CD14-positive monocyte (primary cell): ENCODE measurements at places on chromosomes 3 and 15.

DNA sequence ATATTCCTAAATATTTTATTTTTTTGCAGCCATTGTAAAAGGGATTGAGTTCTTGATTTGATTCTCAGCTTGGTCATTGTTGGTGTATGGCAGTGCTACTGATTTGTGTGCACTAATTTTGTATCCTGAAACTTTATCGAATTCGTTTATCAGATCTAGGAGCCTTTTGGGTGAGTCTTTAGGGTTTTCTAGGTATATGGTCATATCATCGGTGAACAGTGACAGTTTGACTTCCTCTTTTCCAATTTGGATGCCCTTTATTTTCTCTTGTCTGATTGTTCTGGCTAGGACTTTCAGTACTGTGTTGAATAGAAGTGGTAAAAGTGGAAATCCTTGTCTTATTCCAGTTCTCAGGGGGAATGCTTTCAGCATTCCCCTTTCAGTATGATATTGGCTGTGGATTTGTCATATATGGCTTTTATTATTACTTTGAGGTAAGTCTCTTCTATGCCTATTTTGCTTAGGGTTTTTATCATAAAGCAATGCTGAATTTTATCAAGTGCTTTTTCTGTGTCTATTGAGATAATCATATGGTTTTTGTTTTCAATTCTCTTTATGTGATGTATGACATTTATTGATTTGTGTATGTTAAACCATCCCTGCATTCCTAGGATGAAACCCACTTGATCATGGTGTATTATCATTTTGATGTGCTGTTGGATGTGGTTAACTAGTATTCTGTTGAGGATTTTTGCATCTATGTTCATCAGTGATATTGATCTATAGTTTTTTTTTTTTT lies 11.4 kb upstream of the SLC9A9 start:
- no peak for DNase-seq

DNA sequence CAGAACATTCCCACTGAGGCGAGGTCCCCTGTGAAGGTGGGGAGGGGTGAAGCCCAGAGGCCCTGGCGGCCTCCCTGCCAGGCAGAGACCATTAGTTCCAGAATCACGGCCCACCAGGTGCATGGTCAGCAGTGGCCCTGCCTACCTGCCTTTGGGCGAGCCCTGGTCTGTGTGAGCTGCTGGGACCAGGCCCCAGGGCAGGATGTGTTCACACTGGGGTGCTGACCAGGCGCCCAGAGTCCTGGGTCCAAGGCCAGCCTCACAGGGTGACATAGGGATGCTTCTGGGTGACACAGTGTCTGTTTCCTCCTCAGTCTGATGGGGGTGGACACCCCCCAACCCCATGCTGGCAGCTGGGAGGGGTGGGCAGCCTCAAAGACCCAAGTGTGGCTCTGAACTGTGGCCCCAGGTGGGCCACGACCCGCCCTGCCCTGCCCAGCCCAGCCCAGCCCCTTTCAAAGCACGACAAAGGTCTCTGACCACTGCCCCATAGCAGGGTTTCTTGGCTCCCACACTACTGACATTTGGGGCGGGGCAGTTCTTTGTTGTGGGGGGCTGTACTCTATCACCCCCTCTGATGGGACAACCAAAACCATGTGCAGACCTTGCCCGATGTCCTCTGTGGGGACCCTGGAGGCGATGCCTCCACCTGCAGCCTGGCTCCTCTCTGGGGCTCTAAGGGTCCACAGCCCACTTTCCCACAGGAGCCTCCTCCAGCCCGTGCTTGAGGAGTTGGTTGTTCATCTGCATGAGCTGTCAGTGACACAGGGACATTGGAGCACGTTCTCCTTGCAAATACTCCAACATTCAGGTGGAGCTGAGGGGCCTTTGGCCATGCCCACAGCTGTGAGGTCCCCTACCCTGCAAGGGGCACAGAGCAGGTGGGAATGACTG lies 44.8 kb upstream of the SLC41A3 start:
- DNase-seq, result no peak

- no peak for DNase-seq
These were observed 1.7 kb downstream of the SEMA3B start for GRCh38 chr3:50270422-50271224.

GRCh38 chr3:74268753-74269152 lies 345.7 kb downstream of the CNTN3 start:
- no peak for DNase-seq

- DNase-seq, result no peak
These were observed 921.3 kb downstream of the TUSC7 start for GRCh38 chr3:117630885-117631284.

- no peak for DNase-seq
These were observed 174.6 kb downstream of the KLHL25 start for GRCh38 chr15:85619992-85620689.

GRCh38 chr3:68363796-68364195 lies 568.6 kb downstream of the TAFA4 start:
- no peak for DNase-seq

DNA sequence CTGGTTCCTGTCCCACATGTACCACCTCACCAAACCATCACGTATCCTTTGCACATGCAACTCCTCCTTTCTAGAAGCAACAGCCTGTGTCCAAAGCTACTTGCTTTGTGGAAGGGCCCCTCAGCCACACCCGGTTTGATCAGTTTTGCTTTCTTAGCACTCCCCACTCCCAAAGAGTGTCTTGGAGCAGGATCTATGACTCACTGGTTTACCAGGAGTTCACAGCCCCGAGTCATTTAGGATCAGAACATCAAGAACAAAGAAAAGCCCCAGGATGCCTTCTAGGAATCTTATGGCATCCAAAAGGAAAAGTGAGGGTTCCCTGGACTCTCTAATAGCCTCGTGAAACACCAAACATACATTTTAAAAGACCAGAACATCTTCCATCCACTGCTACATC lies 50.7 kb upstream of the IGF1R start:
- DNase-seq, result no peak

- DNase-seq, result no peak
These were observed 41.9 kb upstream of the THBS1 start for GRCh38 chr15:39538936-39539335.

DNA sequence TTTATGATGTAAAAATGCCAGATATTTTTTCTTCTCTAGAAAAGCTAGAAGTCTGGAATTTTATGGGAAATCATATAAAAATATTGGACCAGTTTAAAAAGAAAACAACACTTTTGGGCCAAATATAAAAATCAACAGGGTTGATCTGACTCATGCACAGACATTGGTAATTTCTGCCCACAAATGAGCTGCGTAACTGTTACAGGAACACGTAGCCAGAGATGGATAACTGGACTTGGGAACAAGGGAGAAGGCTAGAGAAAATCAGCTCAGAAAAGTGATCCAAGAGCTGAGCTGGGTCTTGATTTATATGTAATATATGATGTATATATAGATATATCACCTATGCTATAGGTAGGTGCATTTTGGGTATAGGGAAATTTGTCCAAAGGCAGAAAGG lies 36.8 kb upstream of the NAALADL2 start:
- no peak for DNase-seq

- DNase-seq, result no peak
These were observed 68.9 kb upstream of the TLE3 start for GRCh38 chr15:70166506-70167087.

DNA sequence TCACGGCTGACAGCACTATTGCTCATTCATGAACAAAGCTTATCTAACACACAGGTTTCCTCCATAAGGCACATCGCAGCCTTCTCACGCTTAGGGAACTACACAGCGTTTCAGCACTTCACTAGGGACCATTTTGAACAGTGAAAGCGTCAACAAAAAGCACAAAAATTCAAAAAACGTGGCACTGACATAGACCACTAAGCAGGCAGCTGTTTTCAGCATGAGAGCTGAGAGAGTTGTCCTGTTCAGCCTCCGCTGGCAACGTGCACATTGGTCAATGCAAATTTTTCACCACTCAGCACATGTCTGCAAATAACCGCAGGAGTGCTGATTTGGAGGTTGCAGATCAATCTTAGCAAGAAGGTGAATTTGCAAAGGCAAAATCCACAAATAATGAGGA lies 109.2 kb downstream of the LRRK1 start:
- DNase-seq, result no peak

- DNase-seq, result no peak
These were observed 451 bp upstream of the STOML1 start for GRCh38 chr15:73992594-73992898.

DNA sequence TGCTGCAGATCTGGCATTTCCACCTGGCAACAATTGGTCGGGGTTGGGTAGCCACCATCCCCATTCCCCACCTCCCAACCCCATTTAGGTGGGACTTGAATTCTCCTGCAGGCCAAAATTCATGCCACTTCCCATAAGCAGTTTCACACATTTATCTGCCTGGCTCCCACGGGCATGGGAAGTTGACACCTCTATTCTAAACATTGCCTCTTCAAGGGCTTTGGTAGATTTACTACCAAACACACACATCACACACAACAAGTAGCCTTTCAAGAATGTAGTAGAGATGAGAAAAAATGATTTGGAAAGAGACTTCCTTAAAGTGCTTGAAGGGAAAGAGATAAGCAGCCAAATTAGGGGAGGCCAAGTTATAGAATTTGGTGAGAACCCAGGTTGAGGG lies 30.9 kb downstream of the ZBTB38 start:
- no peak for DNase-seq

DNA sequence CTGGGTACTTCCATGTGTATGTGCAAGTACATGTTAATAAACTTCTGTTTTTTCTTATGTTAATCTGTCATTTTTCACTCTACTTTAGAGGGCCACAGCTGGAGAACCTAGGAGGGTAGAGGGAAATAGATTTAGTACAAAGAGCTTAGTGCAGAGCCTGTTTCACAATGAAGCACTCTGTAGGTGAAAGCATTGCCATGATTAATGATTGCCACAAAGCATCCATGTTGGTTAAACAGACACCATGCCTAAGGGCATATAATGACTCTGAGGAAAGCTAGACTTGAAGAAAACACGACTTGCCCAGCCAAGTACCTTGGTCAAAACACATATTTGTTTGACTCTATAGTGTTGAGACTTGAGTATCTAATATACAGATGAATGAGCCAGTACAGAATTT lies 338.4 kb downstream of the FHIT start:
- DNase-seq, result no peak

GRCh38 chr3:73680391-73681095 lies 55.8 kb upstream of the PDZRN3 start:
- no peak for DNase-seq

DNA sequence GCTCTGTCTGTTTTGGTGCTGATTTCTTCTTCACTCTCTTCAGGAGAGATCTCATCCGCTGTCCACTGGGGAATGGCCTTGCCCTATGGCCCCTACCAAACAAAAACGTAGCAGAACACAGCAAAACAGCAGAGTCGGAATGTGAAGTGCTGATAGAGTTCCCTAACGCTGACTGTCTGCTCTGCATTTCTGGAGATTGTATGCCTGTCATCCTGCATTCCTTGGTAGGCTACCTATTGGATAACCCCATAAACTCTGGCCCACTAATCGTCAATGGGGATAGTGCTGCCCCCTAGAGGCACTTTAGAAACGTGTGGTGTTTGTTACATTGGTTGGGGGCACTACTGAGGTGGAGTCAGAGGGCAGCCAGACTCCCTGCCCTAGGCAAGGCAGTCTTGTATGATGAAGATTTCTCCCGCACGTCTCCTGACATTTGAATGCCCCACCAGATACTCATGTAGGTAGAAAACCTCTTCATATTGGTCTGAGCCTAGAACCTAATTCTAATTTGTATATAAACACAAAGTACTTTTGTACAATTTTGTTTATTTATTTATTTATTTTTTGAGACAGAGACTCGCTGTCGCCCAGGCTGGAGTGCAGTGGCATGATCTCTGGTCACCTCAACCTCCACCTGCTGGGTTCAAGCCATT lies 15.6 kb upstream of the MAGEF1 start:
- peak; percentile 52 for DNase-seq

GRCh38 chr15:74024687-74025086 lies 30.2 kb downstream of the PML start:
- DNase-seq, result no peak

GRCh38 chr3:38575279-38575843 lies 74.1 kb downstream of the SCN5A start:
- DNase-seq, result no peak

- DNase-seq, result no peak
These were observed 58.9 kb downstream of the CNOT10 start for GRCh38 chr3:32743934-32744333.

DNA sequence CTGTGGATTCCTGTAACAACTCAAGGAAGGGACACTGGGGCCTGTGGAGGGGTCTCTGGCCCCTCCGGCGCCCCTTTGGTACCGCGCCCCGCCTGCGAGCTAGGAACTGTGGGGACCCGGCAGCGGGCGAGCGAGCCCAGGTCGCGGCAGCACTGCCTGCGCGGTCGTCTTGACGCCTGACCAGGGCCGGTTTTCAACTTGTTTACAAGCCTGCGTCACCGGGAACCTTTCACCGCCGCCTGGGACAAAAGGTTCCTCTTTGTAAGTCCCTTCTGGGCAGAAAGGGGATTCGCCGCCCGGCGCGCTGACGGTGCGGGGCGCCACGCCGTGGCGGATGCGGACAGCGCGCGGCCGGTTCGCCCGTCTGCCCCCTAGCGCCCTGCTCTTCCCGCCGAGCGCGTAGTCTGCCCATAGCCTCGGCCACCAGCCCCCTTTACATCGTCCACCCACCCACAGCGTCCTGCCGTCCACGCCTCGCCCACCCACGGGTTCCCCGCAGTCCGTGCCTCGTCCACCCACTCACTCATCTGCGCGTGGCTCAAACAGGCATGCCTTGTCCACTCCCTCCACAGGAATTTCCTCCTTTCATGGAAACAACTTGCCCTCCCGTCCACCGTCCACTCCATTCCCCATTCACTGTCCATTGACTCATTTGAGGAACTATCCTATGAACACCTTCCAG lies 5.5 kb upstream of the CFAP100 start:
- DNase-seq, result peak; percentile 90

DNA sequence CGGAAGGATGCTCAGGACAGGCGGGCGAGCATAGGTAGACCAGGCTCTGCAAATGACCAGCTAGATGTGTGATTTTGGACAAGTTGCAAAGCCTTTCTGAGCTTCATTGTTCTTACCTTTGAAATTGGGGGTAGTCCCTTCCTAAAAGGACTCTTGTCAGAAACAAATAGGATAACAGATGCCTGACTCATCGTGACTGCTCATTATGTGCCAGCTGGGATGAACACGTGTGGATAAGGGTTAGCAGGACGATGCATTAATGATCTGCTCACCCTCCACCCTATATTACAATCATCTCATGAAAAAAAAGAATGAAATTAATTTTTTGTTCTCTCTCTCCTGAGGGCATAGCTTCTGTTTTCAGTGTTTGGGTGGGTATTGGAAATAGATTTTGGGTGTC lies 223.4 kb downstream of the NR2F2 start:
- no peak for DNase-seq

DNA sequence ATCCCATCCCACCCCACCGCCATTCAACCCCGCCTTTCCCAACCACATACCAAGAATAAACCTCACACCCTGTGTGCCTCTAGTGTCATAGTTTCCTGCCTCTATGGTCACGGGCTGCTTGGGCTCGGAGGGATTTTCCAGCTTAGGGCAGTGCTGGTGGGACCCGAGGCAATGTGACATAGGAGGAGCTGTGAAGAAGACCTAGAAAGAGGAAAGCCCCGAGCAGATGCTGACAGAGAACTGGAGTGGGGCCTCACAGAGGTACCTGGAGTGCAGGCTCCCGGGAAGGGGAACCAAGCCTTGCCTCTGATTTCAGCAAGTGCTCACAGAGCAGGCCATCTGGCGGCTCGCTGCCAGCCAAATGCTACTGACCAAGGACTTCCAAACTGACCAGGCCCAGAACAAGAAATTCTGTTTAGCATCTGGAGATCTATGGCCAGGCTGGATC lies 27.5 kb downstream of the BHLHE40 start:
- DNase-seq, result peak; percentile 96
